Stimulated activated naive CD8-positive, alpha-beta T cell treated with anti-CD3 and anti-CD28 coated beads, Interleukin-15, amount 100 ng/mL, for 72 hours (primary cell): ENCODE measurements at places on chromosomes 13 and 19.

- no peak for DNase-seq
These were observed 70.5 kb downstream of the COL4A1 start for GRCh38 chr13:110236431-110236830.

DNA sequence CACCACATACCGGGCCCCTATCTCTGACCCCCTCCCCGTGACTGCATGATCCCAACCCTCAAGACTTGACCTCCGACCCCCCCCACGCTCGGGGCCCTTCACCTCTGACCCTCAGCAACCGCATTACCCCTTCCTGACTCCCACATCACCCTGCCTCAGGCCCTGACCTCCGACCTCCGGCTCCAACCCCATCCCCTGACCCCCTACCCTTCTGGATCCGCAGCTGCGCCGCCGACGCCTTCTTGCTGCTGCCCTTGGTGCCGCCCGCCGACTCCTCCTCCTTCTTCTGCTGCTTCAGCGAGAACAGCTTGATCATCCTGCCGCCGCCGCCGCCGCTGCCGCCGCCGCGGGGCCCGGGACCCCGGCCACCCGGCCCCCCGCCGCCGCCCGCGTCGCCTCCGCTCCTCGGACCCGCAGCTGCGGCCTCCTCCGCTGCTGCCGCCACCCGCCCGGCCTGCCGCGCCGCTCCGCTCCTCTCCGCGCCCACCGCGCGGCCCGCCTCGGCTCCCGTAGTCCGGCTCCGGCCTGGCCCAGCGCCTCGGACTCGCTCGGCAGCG lies at the start of gene UBE2M:
Gene UBE2M (minus strand): TSS at position 546 of the 557 bp plus-strand sequence. CDS start 230 bp downstream, at position 316.
- no peak for DNase-seq

GRCh38 chr19:6172074-6172863 lies 36.8 kb downstream of the ACSBG2 start:
- no peak for DNase-seq

DNA sequence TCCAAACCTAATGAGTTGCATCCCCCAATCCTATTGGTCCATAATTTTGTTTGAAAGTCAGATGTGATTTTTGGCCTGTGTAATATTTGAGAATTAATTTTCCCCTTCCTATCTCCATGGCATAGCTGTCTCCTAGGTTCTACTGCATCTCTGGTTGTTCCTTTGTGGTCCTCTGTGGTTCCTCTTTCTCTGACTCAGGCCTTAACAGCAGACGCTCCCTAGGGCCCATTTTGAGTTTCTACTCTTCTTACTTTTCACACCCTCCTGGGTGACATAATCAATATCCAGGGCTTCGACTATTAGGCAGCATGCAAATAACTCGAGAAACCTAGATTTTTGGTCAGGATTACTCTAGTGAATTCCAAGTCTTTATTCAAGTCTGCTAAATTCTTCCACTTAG lies 160.7 kb downstream of the RFC3 start:
- no peak for DNase-seq

DNA sequence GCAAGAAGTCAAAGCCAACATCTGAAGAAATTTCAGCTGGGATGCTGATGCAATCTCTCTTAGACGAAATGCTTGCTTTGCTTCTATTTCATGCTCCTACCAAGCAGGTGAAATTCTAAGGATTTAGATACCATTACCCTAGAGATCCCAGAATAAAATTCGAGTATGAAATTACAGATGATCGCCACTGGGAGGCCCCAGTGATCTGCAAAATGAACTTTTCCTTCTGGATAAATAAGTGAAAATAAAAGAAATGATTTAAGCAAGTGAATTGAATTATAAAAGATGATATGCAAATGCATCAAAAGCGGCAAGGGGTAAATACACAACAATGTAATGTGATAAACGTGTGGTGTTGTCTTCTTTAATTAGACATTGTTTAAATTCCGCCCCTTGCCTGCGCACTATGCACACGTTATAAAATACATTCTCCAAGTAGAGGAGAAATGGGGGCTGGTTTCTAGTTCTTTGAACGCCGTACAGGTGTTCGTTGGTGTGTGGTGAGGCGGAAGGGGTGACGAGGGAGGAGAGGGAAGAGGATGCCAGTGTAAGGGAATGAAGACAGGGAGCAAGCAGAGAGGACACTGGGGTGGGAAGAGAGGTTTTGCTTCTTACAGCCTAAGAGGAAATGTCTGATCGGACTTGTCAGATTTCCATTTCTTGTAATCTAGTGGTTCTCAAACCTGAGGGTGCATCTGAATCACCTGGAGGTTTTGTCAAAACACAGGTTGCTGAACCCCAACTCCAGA lies 58.0 kb downstream of the ERCC5 start:
- no peak for DNase-seq

DNA sequence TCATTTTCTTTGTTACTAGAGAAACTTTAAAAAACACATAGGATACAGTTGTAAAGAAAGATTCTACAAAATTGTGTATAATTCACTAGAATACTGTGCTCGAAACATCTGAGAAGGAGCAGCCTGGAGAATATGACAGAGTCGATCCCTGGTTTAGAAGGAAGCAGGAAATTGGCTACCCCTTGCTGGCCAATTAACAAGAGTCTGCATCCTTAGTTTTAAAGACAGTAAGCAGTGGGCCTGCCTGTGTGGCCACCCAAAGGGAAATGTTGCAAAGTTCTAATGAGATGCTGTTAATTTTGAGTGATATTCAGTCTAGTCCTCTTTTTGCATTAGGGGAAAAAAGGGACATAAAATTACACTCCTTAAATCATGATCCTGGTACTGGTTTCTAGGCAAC lies 988.6 kb downstream of the PCDH17 start:
- DNase-seq = no peak

DNA sequence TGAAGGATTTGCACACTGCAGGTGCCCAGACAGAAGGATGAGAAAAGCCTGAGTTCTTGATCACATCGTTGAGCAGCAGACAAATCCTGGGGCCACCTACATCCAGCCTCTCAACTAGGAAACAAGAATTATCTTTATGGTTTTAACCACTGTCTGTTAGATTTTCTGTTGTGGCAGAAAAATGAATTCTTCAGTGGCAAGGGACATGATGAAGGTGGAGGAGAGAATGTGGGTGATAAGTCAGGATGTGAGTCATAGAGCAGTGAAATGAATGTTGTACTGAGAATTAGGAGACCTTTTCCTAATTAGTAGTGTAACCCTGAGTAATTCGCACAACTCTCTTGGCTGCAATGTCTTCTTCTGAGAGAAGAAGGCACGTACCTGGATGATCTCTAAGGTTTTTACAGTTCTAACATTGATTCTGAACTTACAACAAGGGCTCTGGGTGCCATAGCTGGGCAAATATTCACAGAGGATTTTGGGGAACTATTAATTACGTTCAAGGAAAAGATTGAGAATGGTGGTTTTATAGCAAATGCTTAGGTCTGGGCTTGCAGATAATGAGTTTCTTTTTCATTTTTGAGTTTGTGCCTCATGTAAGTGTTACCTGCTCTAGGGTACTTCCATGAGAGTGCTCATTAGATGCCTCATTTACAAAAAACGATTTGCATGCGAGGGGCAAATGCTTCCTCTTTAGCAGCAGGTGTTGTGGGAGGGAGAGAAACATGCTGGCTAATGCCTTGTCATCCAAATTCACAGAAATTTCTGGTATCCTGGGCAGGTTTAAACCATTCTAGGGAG lies 111.0 kb upstream of the KL start:
- peak; percentile 54 for DNase-seq

- DNase-seq = no peak
These were observed 32.6 kb downstream of the UBL3 start for GRCh38 chr13:29817604-29818378.

- no peak for DNase-seq
These were observed 12.0 kb downstream of the TFDP1 start for GRCh38 chr13:113596321-113597200.

DNA sequence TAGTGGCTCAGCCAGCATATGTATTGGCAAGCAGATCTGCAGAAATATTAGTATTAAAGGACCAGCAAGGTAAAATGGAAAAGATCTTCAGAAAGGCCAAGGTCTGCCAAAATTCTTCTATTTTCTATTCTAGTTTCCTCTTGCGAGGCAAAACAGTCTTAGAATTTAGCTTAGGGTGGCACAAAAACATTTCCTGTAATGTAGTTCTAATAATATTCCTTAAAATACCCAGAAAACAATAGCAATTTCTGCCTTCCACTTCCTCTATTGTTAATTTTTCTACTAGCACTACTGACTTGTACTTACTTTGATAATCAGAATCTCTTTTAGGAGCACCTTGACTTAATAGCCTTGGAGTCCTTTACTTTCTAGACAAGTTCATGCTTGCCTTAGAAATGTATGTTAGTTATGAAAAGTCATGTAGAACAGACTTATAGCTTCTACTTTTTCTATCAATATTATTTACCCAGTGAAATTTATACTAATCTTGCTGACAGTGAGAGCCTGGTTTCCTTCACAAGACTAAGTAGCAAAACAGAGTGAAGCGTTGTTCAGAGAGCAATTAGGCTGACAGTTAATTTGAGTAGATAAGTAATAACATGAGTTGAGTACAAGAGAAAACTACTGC lies 23.9 kb upstream of the LPAR6 start:
- no peak for DNase-seq

GRCh38 chr13:111186305-111186935 lies 71.3 kb downstream of the ARHGEF7 start:
- no peak for DNase-seq

DNA sequence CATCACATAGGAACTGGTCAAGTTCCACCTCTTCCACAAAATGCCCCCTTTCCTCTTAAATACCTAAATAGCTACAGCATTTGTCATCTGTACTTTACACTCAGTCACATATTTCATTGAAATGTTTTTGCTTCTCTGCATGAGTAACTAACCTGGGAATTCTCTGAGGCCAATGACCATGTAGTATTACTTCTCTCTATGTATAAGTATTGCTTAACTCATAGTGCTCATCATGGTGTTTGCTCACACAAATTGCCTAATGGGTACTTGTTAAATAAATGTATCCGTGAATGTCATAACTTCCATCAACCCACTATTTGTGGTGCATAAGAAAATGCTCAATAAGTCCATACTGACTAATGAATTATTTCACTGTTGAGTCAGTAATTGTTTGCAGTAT lies 115.5 kb downstream of the FGF14 start:
- no peak for DNase-seq

DNA sequence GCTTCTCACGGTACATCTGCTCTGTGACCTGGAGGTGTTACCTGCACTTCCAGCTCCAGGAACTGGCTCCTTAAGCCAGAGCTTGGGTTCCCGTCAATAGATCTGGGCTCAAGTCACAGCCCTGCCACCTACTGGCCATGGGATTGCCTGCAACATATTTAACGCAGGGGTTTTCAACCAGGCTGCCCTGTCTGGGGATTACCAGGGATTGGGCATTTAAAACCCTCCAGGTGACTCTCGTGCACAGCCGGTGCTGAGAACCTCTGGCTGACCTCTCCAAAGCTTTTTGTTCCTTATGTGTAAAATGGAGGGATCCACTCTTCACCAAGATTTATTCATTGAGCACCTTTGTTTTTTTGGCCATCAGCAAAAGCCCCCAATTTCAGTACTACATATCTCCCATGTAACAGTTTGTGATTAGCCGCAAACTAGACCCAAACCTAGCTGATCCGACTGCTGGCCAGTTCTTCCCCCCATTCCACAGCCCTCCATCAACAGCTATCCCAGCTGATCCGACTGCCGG lies 76.6 kb upstream of the STK24 start:
- peak; percentile 67 for DNase-seq

DNA sequence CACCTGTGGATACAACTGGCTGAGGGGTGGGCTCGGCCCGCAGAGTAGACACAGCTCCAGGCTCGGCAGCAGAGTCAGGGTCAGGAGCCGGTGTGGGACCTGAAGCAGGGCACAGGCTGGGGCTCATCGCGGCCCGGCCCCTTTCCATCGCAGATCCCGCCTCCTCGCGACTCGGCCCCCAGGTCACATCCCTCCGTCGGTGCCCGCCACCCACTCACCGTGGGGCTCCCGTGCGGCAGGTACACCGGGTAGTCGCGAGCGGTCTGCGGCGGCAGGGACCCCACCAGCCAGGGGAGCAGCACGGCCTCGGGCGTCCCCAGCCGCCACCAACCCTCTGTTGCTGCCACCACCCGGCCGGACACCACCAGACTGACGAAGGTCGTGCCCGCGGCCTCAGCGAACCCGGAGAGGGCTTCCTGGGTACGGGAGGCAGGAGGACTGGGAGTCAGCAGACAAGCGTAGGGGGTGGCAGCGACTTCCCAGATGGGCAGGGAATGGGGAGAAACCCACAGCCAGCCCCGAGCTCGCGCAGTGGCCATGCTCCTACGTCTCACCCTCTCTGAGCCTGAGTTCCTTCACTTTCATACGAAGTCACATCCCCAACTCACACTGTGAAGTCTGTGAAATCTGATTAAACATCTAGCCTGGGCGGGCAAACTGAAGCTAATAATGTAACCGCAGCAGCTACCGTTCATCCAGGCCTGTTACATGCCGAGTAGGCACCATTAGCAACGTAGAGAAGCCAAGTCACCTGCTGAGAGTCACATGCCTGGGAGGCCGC lies 3.7 kb downstream of the FUZ start:
- peak; percentile 39 for DNase-seq

- DNase-seq = no peak
These were observed 80.0 kb downstream of the MZT1 start for GRCh38 chr13:72647422-72647821.

DNA sequence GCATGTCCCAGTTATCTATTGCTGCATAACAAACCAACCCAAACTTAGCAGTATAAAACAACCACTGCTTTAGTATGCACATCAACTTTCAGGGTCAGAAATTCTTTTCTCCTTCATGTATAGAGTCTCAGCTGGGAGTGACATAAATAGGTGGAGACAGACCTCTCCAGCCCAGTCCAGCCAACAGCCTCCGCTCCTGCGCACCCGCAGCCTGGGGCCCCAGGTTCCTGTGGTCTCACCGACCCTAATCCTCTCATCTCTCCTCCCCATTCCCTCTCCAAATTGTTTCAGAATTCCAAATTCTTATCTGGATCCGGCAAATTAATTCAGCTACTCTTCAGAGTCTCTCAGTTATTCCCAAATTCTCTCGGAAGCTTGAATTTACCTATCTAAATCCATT lies 522 bp upstream of the ATP12A start:
- DNase-seq = no peak

DNA sequence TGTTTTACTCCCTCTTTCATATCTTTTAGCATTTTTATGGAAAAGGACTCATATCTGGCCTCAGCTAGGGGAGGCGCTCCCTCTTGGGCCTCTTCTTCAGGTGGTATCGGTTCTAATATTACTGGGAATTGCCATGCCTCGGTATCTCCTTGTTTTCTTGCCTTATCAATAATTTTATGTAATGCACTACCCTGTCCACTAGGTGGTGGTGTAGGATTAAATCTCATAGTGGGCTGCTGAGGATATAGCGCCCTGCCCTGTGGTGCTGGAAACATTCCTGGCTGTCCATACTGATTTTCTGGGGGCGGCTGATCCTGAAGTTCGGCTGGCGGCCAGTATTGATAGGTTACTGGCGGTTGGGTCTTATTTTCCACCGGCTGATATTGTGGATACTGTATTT lies 35.8 kb downstream of the ZNF420 start:
- no peak for DNase-seq

- DNase-seq = no peak
These were observed 12.9 kb downstream of the STARD13 start for GRCh38 chr13:33272531-33273124.

DNA sequence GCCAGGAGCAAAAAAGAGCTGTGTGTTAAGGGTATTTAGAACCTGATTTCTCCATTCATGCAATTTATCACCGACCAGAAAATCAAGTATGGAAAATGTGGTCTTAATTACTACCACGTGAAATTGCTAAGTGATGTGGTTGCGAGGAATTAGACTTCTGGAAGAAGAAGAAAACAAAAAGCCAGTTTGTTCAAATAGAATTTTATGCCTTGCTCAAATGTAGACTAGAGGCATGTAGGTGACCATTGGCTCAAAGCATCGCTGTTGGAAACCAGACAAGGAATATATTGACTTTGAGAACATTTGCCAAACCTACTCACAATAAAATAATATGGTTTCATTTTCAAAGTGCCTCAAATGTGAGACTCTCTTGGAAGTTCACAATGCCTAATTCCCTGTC lies 57.3 kb upstream of the LRCH1 start:
- DNase-seq = no peak
